ENCODE measurements at places on chromosomes 11 and 22.

DNA sequence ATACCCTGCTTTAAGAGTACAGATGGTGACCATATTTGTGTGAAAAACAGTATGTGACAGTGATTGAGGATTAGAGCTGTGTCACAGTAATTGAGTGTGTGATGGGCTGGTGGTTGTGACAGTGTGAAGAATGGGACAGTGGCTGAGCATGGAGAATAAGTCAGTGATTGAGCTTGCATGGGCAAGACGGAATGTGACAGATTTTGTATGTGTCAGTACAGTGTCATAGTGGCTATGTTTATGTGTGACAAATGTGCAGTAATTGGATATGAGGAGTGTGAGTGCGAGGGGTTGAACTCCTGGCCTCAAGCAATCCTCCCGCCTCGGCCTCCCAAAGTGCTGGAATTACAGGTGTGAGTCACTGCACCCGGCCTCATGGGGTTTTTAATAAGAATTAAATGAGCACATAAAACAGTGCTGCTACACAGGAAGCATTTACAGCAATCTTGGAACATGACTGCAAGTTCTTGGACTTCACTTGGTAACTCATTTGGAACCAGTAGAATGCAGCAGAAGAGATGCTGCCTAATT lies 583 bp upstream of the RRAS2 start:
- DNase-seq: no peak

- DNase-seq: no peak
These were observed 80.4 kb downstream of the SPON1 start for GRCh38 chr11:14042686-14043465.

DNA sequence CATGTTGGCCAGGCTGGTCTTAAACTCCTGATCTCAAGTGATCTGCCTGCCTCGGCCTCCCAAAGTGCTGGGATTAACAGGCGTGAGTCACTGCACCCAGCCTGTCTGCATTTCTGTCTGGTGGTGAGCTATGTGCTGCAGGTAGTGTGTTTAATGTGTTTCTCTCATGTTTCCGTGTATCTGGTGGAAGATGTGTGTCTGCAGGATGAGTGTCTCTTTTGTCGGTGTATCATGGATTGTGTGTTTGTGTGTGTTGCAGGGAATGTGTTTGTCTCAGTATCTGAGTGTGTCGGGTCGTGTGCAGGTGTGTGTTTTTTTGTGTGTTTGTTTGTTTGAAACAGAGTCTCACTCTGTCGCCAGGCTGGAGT lies 16.1 kb downstream of the SCARF2 start:
- no peak for DNase-seq

- no peak for DNase-seq
These were observed 67.3 kb upstream of the PRR5 start for GRCh38 chr22:44634426-44635321.

DNA sequence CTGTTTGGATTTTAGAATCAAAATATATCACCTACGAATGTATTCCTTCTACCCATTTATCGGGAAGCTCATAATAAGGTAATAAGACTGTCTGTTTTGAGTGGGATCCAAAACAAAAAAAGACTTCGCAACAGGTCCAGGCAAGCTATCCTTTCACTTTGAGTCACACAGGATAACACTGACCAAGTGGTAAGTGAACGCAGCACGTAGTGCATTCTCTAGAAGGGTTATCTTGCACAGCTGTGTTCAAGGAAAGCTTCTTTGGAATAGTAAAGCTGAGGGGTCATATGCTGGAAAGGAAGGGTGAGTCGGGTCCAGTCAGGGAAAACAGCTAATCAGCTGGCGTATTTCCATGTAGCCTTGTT lies 22.3 kb upstream of the NRGN start:
- no peak for DNase-seq

- DNase-seq: no peak
These were observed 95.4 kb downstream of the NXPE2 start for GRCh38 chr11:114773541-114774338.
